GM19239 (cell line): ENCODE measurements at places on chromosomes 16 and 17.
A peak's percentile ranks its signal among the peaks of the same experiment; 100 is the strongest.

- no peak for DNase-seq
Measured at GRCh38 chr16:30723725-30724355, 24.4 kb upstream of the PHKG2 start.

DNA sequence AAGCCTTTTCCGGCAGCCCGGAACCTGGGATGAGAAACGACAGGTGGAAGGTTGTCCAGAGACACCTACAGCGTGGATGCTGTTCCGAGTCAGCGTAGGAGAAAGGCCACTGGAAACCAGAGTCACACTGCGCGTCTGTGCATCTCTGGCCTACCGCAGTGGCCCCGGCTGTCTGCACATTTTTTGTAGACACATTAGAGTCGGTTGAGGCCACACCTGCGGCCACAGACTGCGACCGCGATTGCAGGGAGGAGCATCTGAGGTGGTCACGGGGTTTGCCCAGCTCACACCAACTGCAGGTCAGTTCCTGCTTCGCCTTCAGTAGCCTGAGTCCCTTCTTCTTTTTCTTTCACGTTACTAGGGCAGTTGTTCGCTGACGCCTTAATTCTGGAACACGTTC lies 52.4 kb downstream of the WDR45B start:
- DNase-seq, result no peak

DNA sequence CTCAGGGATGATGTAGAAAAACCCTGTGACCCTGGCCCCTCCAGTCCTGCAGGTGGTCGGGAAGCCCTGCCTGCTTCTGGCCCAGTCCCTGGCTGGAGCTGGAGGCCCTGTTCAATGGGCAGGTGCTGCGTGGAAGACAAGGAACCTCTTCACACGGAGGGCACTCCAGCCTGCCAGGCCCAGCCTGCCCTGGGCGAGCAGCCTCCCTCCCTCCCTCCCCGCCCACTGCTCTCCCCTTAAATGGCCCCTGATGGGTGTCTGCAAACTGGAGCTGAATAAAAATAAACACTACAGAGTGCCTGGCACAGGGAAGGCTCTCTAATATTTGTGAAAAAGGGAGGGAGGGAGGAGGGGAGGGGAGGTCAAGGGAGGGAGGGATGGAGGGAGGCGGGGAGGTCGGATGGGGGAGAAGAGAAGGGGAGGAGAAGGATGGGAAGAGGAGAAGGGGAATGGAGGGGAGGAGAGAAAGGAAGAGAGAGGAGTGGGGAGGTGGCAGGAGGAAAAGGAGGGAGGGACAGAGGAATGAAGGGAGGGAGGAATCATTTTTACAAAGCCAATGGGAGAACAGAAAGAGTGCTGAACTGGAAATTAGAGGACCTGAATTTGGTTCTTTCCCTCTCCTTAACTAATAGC lies 222.8 kb upstream of the TNRC6C start:
- DNase-seq, result no peak

- DNase-seq, result peak; percentile 91
Measured at GRCh38 chr17:59106463-59107305, at the start of gene TRIM37. Gene TRIM37 (minus strand): TSS chr17:59106880. CDS start chr17:59106461, 419 bp downstream.

- peak; percentile 58 for DNase-seq
Measured at GRCh38 chr17:38605841-38606645, at the start of gene SRCIN1. Gene SRCIN1 (minus strand): TSS chr17:38605952. CDS start chr17:38605705, 247 bp downstream.

- no peak for DNase-seq
Measured at GRCh38 chr16:49120631-49121030, 161.0 kb downstream of the CBLN1 start.

GRCh38 chr16:67942200-67942509 lies 1.8 kb downstream of the LCAT start:
- peak; percentile 78 for DNase-seq

- DNase-seq, result no peak
Measured at GRCh38 chr17:60535382-60536279, 9.6 kb upstream of the APPBP2 start.

- no peak for DNase-seq
Measured at GRCh38 chr17:80827646-80828643, 163.7 kb upstream of the CHMP6 start.

- no peak for DNase-seq
Measured at GRCh38 chr17:62807812-62808575, at the start of gene MARCHF10. Gene MARCHF10 (minus strand): TSS chr17:62808314. CDS start chr17:62801735, 6,579 bp downstream.

DNA sequence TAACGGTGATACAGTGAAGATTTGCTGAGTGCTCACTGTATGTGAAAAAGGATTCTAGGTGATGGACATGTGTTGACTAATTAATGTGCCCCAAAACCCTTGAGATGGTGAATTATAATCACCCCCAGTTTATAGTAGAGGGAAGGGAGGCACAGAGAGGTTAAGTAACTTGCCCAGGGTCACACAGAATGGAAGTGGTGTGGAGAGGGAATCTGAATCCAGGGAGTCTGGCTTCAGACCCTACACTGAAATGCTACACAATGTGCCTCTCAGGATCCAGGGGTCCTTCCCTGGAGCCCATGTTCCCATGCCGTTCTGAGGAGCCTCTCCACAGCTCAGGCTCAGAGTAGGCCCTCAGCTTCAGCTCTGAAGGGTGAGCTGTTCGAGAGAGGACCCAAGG lies 11.6 kb downstream of the TRPV2 start:
- DNase-seq, result no peak

DNA sequence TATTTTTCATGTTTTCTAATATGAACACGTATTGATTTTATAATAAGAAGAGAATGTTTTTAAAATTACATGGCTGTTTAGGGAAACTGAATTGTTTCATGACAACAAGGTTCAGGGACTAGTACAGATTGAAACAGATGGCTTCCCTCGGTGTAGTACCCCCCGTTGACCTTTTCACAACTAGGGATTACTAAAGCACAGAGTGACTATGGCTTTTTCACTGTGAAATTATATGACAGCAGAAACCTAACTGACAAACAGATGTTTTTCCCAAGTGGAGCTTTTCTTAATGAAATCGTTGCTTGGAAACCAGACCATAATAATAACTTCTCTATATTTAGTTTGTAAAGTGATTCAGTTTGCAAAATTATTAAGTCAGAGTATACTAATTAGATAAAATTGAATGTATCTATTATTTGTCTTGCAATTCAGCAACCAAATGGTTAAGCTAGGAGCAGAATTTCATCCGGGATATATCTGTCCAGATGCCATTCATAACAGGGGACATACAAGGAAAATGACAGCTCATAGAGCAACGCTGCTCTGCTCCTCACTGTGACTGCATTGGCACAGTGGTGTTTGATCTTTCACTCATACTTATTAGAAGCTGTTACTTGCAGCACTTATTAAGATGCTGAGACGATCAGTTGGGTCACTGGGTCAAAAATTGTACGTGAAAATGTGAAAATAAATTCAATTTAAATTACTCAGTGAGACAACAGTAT lies 111.7 kb downstream of the TANGO6 start:
- no peak for DNase-seq

GRCh38 chr16:9521749-9522370 lies 430.4 kb downstream of the HAPSTR1 start:
- DNase-seq, result no peak

DNA sequence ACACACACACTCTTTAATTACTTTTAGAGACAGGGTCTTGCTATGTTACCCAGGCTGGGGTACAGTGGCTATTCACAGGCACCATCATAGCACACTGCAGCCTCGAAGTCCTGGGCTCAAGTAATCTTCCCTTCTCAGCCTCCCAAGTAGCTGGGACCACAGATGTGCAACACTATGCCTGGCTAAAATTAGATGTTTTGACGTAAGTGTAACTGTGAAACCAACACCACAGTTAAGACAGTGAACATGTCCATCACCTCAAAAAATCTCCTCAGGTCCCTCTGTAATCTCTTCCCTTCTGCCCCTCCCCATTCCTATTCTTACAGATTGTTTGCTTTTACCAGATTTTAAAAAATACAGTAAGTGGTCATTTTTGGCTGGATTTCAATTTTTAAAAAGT lies 66.7 kb downstream of the RPGRIP1L start:
- no peak for DNase-seq

DNA sequence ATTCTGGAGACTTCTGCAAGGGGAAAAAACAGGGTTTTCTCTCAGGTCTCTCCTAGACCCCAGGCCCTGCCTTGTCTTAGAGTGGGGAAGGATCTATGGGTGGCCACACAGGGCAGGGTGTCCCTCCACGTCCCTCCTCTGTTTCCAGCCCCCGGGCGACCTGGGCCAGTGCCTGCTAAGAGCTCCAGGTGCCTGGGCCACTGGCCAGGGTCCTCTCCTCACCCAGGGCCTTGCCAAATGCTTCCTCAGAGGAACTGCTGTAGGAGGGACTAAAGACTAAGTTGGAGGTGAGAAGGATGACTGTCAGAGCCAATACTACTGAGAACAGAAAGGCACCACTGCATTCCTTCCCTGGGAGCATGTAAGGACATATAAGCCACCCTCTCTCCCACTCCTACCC lies 11.4 kb downstream of the NOS2 start:
- no peak for DNase-seq

GRCh38 chr16:30533146-30533522 lies 1.5 kb downstream of the ZNF747 start:
- no peak for DNase-seq

GRCh38 chr17:27747462-27748359 lies 52.6 kb downstream of the NOS2 start:
- DNase-seq, result no peak

DNA sequence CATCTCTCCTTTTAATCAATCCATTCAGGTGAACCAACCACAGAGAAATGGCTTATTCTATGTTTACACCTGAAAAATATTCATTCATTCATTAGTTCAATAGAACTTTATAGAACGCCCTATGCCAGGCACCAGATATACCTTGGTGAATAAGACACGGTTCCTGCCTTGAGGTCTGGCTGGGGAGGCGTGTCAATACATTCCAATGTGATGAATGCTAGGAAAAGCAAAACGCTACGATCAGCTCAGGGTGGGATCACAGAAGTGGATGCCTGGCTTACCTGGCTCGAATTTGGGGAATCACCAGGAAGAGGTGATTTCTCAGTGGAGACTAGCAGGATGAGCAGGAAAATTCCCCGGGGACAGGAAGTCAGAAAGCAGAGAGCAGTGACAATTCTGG lies 17.5 kb upstream of the WFIKKN2 start:
- no peak for DNase-seq

GRCh38 chr17:73476890-73477350 lies 165.1 kb upstream of the CDC42EP4 start:
- no peak for DNase-seq

GRCh38 chr17:16569358-16569712 lies 331 bp upstream of the ZNF287 start:
- DNase-seq, result no peak

GRCh38 chr17:21161498-21162393 lies 35.0 kb downstream of the DHRS7B start:
- no peak for DNase-seq

GRCh38 chr16:56520251-56520577 lies 390 bp upstream of the BBS2 start:
- no peak for DNase-seq

DNA sequence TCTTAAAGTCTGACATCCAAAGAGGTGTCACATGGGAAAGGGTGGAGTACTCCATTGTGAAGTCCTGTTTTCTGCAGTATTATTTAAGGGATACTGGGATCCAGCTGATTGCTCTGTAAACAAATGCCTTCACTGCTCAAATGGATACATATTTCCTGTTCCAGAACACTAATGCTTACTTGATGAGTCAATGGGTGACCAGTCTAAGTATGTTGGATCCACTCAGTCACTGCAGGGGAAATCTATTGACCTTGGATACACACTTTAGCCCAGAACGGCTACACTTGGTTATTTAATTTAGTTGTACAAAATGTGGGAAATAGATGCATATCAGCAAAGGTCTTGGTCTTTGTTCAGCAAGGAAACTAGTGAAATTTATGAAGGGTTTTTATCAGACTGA lies 261.4 kb downstream of the MAP2K4 start:
- DNase-seq, result no peak

- no peak for DNase-seq
Measured at GRCh38 chr16:86335266-86336172, 174.8 kb upstream of the FOXF1 start.

GRCh38 chr17:29836643-29837042 lies 93.4 kb downstream of the SSH2 start:
- no peak for DNase-seq

DNA sequence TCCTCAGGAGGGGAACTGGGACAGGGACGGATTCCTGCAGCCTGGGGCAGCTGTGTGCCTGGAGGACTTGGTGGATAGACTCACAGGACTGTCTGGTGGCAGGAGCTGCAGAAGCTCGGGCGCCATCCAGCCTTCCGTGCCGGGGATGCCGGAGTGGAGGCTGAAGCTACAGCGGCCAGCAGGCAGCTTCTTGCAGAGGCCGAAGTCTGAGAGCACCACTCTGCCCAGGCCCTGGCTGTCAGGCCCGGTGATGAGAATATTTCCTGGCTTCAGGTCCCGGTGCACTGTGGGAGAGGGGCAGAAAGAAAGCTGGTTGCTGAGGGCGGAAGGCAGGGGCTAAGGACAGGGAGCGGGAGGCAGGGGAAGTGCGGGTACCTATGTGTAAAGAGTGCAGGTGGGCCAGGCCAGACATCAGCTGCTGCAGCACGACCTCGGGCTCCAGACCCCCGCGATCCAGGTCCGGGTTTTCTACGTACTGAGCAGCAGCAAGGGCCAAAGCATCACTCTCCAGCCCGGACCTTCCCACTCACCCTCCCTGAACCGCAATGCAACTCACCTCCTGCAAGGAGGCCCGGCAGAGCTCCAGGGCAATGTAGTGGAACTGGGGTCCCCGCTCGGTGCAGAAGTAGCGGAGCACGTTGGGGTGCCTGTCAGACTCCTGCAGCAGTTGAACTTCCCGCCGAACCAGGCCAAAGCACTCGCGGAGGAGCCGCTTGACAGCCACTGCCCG lies 16.1 kb downstream of the PLK1 start:
- peak; percentile 36 for DNase-seq

GRCh38 chr16:69338557-69339288 lies 641 bp downstream of the COG8 start:
- DNase-seq, result no peak
